GM03348 (cell line): ENCODE measurements at places on chromosomes 5 and 9.

- peak; percentile 57 for DNase-seq
These were observed 18.0 kb upstream of the STARD4 start for GRCh38 chr5:111530298-111530740.

- no peak for DNase-seq
These were observed 8.4 kb upstream of the NDST1 start for GRCh38 chr5:150499437-150499956.

DNA sequence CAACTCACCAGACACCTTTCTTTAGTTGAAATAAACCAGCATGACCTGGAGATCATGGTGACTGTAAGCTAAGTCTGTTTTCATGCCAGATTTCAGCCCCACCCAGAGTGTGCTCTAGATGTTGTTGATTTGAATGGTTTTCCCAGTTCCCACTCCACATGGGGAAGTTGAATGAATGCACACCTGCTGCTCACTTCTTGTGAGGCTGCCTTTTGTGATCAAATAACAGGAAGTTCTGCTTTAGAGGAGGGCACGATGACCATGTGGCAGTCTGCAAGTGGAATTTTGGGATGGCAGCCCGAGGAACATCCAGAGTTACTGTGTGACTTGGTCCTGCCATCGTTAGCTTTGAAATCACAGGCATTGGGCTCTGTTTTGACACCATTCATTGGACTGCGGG lies 18.7 kb downstream of the SLC46A2 start:
- no peak for DNase-seq

DNA sequence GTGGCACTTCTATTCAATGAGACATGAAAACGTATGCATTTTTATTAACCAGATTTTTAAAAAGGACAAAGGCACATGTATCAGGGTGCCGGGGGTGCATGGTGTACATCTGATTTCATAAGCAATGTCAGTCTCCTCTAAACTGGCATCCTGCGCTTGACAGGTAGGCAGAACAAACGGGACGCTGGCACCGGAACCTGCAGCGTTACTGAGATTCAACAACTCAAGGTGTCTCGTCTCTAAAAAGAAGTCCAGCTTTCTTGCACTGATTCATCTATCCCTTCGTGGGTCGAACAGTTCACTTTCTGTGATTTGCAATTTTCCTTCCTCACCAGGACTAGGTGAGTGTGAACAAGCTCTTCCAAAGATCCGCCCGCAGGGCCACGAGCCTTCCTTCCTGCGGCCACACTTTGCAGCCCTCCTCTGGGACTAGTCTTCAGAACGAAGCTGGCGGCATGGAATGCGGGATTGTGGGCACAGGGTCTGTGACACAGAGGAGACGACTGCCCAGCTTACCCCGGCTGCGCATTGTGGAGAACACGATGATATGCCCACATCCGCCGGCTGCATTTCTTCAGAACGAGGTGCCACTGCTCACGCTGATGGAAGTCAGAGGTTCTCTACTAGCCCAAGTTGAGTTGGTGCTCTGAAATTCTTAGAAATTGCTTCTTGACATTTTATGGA lies 7.2 kb downstream of the SLC6A3 start:
- DNase-seq: no peak

GRCh38 chr9:4197548-4197947 lies 102.3 kb downstream of the GLIS3 start:
- DNase-seq: no peak

GRCh38 chr5:78546276-78546996 lies 102.1 kb downstream of the LHFPL2 start:
- DNase-seq: no peak

DNA sequence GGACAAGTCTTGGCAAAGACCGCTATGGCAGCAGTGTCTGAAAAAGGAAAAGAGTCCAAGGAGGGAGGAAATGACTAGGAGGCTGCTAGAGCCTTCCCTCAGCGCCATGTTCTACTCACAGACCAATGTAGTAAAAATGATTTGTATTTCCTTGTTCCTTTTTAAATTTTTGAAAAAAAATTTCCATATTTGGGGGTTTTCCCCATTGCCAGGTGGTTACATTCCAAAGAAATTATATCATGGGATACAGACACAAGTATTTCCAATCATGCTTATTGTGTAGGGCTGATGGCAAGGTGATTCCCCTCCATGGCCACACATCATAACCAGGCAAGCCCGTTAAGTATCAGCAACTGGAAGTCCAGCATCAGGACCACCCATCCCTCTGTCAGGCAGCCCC lies 138.2 kb downstream of the PIP5K1B start:
- DNase-seq: no peak

DNA sequence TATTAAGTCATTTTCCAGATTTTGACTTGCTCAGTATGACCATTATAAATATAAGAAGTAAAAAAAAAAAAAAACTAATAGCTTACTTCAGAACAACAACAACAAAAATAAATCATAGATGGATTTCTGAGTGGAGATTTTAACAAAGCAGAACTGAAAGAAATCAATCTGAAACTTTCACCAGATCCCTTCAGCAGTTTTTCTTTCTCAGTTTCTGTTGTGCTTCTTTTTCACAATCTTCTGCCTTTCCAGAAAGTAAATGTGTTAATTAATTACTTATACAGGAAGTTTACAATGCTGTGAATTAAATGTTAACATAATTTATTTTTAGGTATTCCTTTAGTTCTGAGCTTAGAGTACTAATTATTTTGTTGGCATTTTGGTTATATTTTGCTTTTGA lies 73.5 kb downstream of the CHSY3 start:
- no peak for DNase-seq

GRCh38 chr5:81314581-81314980 lies 13.2 kb downstream of the ZCCHC9 start:
- no peak for DNase-seq

GRCh38 chr9:69332067-69332685 lies 7.2 kb downstream of the ENTREP1 start:
- no peak for DNase-seq

DNA sequence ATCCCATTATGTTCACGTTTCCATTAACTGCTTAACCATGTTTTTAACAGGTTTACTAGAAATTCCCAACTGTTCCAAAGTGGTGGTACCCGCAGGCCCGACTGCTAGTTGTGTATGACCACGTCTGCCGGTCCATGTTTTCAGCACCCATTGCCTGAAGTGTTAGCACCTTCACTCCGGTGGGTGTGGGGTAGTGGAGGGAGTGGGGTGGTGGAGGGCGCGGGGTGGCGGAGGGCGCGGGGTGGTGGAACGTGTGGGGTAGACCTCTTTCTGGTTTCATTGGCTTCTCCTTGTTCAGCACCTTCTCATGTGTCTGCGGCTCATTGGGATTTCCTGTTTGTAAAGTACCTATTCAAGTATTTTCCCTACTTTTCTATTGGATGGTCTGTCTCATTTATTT lies 37.7 kb downstream of the TPPP start:
- DNase-seq: no peak

DNA sequence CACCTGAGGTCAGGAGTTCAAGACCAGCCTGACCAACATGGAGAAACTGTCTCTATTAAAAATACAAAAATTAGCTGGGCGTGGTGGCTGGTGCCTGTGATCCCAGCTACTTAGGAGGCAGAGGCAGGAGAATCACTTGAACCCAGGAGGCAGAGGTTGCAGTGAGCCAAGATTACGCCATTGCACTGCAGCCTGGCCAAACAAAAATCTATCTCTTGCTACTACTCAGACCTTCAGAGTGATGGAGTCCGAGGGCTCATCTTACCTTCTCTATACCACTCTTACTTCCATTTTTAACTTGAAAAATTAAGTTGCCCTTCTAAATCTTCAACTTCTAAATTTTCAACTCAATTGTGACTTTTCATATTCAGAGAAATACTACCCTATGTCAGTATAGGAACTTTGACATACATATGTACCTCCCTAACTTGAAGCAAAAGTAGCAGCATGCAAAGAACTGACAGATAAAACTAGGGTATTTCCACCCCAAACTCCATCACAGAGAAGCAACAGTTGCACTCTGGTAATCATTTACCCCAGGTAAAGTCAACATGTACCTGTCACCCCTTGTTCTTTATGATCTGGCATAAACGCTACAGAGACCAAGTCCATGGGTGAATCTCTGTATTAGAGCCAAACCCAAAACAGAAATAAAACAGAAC lies 11.4 kb downstream of the ZFAND5 start:
- DNase-seq: no peak
